ENCODE measurements at places on chromosomes 12 and 14.

GRCh38 chr12:78880078-78880477 is 15.5 kb downstream of the SYT1 start:
- DNase-seq: no peak

- no peak for DNase-seq
Measured at GRCh38 chr12:92665496-92665895, 37.3 kb upstream of the PLEKHG7 start.

- DNase-seq: no peak
Measured at GRCh38 chr12:7096979-7097378, 4.7 kb upstream of the C1R start.

GRCh38 chr12:29238822-29239291 is 89.8 kb downstream of the FAR2 start:
- no peak for DNase-seq

- no peak for DNase-seq
Measured at GRCh38 chr14:85391892-85392291, 138.1 kb upstream of the FLRT2 start.

- DNase-seq: no peak
Measured at GRCh38 chr12:67410246-67410645, 141.1 kb downstream of the CAND1 start.

DNA sequence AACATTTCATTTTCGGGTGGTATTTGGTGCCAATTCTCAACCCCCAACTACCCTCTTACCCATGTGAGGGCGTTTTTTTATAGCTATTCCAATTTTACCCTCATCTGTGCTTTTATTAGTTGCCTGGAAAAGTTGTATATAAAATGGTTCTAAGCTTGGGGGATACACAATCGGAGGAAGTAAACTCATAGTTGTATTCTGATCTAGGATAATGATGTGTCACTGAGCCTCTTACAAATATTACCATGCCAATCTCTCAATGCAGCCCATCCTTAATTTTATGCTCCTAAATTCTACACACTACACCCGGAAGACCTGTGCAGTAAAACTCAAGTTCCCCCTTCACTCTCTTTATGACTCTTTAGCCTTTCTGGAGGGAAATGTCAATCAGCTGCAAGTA is 1206.5 kb upstream of the FLRT2 start:
- DNase-seq: no peak

DNA sequence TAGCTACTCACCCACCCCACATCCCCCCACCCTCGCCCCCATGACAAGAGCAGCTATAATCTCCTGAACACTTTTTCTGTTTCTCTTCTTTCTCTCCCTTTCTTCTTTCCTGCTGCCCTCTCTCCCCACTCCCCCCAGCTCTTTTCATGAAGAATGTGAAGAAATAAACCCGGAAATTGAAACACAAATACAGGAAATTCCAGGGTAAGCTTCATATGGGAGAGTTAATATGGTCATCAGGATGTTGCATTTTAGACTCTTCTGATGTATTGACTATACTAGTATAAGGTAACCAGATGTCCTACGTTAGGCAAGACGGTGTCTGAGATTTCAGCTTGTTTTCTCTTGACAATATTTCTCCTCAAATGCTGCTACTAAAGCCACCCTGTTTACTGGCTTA is 41.6 kb upstream of the LRIG3 start:
- DNase-seq: no peak

- DNase-seq: no peak
Measured at GRCh38 chr14:25116607-25117006, 66.7 kb upstream of the STXBP6 start.

- no peak for DNase-seq
Measured at GRCh38 chr14:52063052-52063462, 5.8 kb downstream of the NID2 start.

DNA sequence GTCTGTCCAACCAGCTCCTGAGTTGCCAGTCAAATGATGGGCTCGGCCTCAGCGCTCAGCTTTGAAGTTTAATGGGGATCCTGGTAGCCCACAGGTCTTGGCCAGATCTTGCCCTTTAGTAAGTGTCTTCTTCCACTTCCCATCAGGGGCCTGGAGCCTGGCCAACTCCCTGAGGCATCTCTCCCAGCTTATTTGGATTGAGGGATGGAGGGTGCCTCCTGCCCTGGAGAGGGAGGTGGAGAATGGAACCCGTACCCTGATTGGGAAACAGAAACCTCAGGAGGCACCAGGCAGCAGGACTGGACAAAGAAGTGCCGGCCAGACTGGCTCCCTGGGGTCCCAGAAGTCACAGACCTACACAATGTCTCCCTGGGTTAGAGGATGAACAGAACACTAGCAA is 40.5 kb upstream of the LTBP2 start:
- no peak for DNase-seq

GRCh38 chr12:70560671-70561070 is 76.6 kb downstream of the PTPRB start:
- no peak for DNase-seq

DNA sequence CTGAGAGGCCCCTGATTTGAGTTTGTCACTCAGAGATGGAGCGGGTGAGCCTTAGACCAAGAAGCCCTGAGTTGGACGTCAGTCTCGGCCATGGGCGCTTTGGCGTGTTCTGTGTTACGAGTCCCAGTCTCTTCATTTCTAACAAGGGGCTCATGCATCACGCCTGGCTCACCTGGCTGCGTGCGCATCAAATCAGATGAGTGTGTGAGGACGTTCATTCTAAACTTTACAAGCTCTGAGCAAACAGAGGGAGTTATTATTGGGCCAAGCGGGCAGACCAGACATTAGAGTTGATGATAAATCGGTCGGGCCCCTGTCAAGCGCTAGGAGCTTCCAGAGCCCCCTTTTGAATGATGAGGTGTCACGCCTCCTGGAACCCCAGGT is 117.2 kb downstream of the CALM1 start:
- no peak for DNase-seq

- DNase-seq: no peak
Measured at GRCh38 chr12:23049180-23049579, 424.2 kb downstream of the ETNK1 start.

DNA sequence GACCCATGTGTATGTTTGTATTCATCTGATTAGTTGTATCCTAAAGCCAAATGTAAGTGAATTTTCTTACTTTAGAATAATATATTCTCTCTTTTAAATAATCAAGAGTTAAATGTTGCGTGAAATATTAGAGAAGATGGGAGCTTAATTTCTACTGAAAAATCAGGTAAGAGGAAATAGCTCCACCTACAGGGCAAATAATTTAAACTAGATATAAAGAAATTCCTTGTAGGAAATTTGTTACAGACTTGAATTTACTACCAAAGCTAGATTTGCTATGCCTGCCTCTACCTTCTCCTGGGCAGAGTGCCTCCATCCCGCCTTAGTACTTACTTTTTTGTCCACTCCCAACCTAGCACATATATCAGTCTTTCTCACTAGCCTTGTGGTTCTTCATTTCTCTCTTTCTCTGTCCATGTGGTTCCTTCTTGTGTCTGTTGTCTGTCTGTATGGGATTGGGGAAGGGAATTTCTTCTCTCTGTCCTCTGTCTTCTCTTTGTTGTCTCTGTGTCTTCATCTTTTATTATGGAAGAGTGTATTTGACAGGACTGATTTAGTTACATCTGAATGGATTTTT is 44.7 kb downstream of the PALS1 start:
- no peak for DNase-seq

GRCh38 chr12:94753036-94753679 is 102.8 kb upstream of the TMCC3 start:
- DNase-seq: no peak

DNA sequence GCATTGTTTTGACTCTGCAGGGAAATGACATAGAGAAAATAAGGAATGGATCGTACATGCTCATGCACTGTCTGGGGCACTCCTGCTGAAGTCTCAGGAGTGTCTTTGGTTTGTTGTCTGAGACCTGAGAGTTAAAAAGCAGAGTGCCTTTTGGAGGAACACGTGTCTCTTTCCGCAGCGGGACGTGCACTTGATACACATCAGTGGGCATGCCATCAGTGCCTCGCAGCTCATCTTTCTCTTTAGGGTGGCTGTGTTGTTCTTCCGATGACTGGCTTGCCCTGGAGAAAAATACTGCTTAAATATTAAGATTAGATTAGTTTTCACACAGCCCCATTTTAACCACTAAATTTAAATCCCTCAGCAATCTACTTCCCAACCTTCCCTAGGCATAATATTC is 835.9 kb downstream of the DIO2 start:
- no peak for DNase-seq

DNA sequence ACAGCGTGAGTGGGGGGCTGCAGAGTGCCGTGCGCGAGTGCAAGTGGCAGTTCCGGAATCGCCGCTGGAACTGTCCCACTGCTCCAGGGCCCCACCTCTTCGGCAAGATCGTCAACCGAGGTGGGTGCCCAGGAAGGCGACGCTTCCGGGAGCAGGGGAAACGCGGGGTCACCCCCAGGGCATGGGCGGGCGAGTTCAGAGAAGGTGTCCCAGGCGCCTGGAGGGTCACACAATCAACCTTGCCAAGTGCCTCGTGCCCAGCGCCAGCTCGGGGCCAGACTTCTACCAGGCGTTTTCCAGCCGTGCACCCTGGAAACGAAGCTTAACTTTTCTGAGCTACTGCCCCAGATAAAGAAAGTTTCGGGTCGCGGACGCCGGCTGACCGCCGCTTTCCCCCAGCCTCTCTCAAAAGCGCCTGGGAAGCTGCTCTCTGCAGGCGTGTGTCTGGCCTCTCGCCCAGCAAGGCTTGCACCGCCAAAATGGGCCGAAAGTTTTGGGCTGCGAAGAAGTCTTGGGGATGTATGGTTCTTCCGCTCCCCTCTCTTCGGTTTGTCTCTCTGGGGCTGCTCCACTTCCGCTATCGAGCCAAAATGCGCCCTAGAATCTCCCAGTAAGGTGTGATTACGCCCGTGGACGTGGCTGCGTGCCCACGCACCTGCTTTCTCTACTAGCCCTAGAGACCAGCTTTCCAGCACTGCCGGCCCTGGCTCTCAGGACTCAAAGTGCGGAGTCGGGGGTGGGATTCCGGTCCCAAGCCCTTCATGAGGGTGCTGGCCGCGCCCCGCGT is 1.7 kb downstream of the WNT1 start:
- DNase-seq: no peak

DNA sequence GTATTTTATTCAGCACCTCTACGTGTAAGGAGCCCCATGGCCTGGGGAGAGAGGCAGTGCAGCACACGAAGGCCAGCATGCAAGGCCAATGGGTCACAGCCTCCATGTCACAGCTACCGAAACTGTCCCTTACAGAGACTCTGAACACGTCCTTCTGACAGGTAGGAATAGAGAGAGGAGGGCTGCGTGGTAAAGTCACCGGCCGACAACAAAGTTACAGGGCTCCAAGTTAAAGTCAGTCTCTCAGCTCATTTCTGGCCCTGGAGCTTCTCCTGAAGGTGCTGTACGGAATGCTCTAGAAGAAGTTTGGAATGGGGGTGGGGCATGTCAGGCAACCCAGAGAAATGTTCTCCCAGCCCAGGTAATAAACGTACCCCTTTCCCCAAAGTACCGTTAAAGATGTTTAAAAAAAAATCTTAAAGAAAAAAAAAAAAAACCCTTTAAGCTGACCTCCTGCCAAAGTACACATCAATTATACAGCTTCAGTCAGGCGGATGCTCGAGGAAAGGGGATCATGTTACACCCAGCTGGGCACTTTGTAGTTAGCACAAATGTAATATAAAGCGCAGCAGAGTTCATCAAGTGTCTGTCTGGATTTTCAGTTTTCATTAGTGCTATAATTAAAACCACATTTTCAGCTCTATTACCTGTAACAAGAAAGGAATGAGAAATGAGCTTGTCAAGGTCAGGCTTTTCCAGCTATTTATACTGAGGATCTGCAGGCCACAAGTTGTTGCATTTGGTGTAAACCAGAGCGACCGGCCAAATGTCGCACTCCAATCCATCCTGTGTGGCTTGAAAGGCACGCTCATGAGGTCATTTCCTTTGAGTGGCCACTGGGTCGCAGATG is 53.3 kb upstream of the CDKN3 start:
- no peak for DNase-seq

DNA sequence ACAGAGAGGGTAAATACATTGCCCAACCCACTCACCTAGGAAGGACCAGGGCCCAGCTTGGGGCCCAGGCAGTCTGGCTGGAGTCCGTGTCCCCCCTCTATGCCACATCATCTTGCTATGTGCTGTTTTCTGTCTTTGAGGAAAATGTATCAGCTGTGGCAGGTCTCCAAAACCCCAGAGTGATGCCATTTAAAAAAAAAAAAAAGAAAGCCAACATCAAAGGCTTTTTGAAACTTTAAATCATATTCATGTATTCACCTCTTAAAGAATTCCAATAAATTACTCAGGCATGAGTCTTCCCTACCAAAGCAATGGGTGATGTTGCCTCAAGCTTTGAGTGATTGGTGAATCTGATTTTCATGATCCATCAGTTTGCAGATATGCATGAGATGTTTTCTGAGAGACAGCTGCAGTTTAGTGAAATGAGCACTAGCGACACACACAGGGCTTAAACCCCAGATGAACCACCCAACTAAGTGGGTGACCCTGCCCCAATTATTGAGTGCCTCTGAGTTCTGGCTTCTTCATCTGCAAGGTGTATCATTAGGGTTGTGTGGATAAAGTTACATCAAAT is 6.1 kb downstream of the KRT81 start:
- DNase-seq: no peak

DNA sequence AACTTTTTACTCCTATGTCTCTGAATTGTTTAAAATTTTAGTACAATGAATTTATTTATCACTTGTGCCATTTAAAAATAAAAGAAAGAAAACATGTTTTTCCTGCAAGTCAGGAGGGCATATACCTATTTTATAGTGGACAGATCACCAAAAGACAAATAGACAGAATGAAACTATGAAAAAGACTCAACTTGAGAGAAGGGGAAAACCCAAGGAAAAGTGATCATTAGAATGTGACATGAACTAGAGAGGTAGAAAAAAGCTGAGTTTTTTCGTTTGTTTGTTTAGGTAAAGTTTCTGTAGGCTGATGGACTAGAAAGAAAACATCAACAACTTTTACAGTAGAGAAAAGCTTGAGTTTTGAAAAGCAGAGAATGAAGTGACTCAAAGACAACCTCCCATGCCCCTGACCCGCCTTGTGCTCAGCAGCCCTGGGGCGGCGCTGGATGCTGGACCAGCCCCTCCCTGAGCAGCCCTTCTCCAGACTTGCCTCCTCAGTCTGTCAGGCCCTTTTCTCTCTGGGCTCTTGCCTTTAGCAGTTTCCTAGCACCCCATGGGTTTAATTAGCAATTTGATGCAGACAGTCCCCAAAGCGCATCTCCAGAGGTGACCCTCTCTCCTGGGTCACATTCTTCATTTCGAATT is 95.1 kb upstream of the ARID2 start:
- DNase-seq: no peak

GRCh38 chr14:55136241-55136640 is 7.2 kb downstream of the LGALS3 start:
- no peak for DNase-seq

Measured in activated T-cell treated with anti-CD3 and anti-CD28 coated beads for 1 hour (primary cell).